ENCODE measurements at places on chromosomes 2 and 18. TPM values are rescaled to one million over a fixed set of nuclear protein-coding genes. Genes with fewer than 3 reads are reported as not detected.

TUBA4B gene
- total RNA-seq: not detected

IL18R1 gene
- total RNA-seq: 35.5 TPM

CFC1 gene
- total RNA-seq: not detected

ATP6V1B1 gene
- 2.3 TPM for total RNA-seq

UGT1A3 gene
- not detected for total RNA-seq

UPP2 gene
- total RNA-seq: not detected

- no peak for DNase-seq
Measured at GRCh38 chr2:213216461-213216860, 65.0 kb upstream of the IKZF2 start.

DNA sequence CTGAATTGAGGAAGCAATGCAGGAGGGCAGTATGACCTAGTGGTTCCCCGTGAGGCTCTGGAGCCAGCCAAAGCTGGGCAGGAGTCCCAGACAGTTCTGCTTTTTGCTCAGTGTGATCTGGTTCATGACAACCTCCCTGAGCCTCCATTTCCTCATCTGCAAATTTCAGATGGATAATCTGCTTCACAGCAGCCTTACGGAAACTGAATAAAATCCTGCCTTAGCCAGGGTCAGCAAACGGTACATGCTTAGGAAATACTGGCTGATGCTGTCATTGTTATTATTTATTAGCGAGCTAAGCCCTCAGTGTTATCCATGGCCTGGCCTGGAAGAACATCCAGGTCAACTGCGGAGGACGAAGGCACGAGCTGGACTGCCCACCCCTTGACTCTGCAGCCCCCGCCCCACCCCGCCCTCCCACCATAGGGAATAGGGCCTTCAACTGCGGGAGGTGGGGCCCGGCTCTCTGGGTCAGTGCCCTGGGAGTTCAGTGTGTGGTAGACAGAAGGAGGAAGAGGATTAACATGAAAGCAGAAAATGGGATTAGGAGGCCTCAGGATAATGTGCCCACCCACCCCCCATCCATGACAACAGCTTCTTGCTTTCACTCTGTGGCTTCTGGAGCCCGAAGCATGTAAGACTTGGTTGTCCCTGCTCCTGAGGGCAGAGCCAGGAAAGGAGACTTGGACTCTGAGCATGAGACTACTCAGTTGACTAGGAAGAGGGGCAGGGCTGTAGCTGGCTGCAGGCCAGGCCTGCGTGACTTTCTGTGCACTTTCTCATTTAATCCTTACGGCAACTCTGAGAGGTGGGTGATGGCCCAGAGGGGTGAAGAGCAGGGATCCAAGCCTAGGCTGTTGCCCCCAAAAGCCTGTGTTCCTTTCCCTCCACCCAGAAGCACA, 13.1 kb downstream of the PKDCC start:
- DNase-seq: no peak

DNA sequence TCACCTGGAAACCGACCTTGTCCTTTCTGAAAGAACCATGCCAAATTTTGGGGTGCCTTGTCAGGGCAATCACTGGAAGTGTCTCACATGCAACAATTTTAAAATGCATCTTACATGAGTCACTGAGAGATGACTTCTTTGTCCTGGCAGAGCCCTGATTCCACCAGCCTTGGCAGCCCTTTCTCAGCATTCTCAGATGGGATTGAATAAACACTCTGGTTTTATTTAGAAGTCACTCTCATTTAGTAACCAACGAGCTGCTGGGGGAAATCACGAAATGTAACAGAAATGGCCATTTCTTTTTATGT, 3.8 kb upstream of the ATP8B1 start:
- no peak for DNase-seq

GRCh38 chr2:134284119-134284670, 30.3 kb downstream of the MGAT5 start:
- DNase-seq: no peak

DNA sequence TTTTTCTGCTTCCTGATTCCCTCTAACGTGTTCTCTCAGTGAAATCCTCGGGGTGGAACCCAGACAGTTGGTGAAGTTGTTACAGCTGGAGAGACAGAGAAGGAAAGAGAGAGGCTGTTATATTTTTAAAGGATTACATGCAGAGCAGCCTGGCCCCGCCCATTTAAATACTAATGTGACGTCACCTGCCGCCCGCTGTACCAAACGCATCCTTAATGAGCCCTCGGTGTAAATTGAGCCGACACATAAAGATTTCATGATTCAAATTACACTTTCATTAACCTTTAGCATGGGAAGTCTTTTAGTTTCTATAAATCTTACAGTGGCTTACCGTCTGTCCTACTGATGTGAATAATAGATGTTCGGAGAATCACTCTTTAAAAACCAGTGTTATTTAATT, 164.0 kb upstream of the SIX3 start:
- DNase-seq: no peak

GRCh38 chr2:149733936-149734685, 146.5 kb upstream of the MMADHC start:
- DNase-seq: no peak

- no peak for DNase-seq
Measured at GRCh38 chr18:2901423-2901985, 54.7 kb downstream of the EMILIN2 start.

GRCh38 chr2:232386740-232387450, 8.3 kb downstream of the ALPP start:
- peak; percentile 16 for DNase-seq

- no peak for DNase-seq
Measured at GRCh38 chr2:168312036-168312822, 64.8 kb upstream of the STK39 start.

GRCh38 chr2:15084826-15085489, 452.4 kb downstream of the LRATD1 start:
- DNase-seq: no peak

DNA sequence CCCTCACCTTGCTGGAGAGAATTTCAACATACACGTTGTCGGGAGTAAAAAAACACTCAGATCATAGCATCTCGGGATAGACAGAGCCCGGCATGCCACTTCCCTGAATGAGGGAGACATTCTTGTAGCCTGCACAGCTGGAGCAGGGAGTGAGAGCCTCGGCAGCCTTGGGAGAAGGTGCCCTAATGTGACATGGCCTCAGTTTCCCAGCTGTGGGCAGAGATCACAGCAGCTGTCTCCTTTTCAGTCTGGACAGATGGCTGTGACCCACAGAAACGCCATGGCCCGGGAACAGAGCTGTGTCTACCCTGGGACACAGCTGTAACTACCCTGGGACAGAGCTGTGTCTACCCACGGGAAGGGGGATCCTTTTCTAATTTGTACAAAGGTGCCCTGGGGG, 55.9 kb downstream of the HS1BP3 start:
- DNase-seq: no peak

DNA sequence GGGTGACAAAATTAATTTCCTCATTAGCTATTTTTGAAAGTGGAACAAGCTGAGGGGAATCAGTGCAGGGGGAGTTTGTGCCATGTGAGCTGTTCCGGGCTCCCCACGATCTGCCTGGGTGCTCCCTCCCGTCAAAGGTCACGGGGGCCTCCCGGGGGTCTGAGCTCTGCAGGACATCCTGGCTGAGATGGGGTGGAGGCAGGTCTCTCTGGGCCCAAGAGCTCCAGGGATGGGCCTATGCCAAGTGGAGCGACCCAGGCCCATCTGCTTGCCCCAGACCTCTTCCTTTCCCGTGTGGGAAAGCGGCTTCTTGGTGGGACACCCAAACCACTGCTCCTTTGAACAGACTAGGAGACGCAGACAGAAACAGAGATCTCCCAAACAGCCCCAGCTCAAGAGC, 143.3 kb upstream of the ID2 start:
- no peak for DNase-seq

- DNase-seq: no peak
Measured at GRCh38 chr2:77484026-77484425, 38.1 kb downstream of the LRRTM4 start.

- DNase-seq: no peak
Measured at GRCh38 chr2:71216501-71216900, 10.4 kb downstream of the PAIP2B start.

DNA sequence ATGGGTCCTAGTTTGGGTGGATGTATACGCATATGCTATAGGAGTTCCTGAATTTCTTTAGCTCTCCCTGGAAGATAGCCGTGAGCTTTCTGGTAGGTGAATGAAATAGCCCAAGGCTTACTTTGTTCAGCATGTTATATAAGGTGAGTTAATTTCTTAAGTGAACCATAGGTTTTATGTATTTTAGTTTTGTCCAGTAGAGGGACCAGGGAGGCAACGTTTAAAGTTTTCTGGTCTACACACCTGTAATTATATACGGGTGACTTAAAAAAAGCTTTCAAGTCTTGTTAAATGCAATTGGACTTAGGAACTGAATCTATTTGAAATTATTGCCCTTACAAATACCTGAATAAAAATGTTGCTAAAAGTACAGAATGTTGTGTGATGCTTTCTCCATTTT, 402.5 kb upstream of the DDX18 start:
- no peak for DNase-seq

- no peak for DNase-seq
Measured at GRCh38 chr2:164754157-164755093, 87.2 kb downstream of the COBLL1 start.

DNA sequence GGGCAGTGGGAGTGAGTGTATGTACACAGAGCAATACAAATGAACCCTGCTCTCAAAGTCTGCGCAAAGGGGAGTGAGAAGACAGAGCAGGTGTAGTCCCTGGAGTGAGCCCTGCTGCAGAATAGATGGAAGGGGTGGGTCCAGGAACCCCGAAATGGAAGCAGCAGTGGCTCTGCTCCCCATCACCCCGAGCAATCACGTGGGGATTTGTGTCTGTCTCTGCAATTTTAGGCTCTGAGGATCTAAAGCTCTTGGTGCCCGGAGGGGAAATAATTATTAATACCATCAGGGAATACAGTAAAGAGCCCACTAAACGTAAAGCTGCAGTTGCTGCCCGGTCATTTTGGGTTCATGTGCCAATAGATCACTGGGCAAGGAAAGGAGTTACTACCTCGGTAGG, 118.3 kb downstream of the LPIN1 start:
- DNase-seq: no peak

GRCh38 chr2:200077838-200078237, 122.5 kb downstream of the MAIP1 start:
- peak; percentile 35 for DNase-seq
